ENCODE measurements at places on chromosomes 3 and 15.

GRCh38 chr3:65194047-65194714 is 506.4 kb upstream of the ADAMTS9 start:
- DNase-seq: no peak

DNA sequence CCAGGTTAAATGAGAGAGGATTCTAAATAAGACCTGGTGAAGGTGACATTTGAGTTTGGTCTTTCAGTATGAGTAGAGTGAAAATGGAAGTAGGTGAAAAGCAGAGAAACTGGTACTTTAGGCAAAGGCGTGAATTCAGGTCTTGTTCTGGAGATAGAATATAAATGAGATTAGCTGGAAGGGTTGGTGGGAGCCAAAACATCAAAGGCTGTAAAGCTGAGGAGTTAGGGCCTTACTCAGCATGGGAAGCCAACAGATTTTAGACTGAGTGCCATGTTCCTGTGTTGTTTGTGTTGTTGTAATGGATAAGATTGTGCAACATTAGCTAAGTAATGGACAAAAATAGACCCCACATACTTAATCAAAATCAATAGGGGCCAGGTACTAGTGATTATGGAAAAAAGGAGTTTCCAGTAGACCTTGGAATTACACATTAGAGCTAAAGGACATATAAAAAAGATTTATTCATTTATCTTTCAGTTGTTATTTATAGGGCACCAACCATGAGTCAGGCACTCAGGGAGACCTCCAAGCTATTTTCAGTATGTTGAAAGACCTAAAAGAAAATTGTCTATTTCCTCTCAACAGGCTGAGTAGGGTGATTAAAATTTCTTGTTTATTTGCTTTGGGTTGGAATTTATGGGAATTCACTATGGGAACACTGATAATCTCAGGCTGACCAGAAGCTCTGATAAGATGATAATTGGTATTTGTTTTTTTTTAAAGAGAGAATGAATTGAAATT is 20.8 kb downstream of the ARL14 start:
- no peak for DNase-seq

DNA sequence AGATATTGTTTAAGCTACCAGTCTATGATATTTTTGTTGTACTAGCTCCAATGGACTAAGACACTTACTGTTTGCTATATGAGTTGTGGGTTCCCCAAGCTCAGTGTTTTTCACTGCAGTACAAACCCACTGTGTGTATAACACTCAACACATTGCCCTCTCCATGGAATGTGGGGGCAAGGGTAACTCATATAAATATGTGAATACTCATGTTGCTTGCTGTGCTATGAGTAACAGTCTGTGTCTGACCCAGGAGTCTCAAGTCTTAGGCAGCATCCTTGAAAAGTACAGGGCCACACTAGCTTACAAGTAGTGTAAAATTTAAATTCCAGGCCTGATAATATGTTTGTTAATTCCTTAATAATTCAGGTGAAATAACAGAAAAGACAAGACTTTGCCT is 22.5 kb upstream of the CNTN3 start:
- DNase-seq: no peak

- no peak for DNase-seq
These were observed 51.9 kb downstream of the GOLM2 start for GRCh38 chr15:44340410-44340809.

GRCh38 chr3:143242101-143242500 is 122.5 kb downstream of the CHST2 start:
- DNase-seq: no peak

DNA sequence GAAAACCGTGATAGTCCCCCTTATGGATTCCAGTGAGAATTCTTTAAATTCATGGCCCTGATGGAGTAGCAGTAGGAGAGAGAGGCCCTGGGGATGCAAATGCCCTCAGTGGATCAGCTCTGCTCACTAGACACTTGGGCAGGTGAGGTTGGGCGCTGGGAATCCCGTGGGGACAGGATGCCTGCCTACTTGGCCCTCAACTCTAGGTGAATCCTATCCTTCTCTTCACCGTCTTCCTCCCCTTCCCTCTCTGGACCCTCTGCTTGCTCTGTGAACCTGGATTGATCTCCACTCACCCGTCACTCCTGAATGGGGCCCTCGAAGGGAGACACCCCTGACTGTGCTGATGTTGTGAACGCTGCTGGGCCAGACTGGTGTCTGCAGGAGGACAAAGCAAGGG is 77.4 kb downstream of the SEC22A start:
- DNase-seq: no peak

GRCh38 chr3:179229177-179229576 is 21.7 kb downstream of the KCNMB3 start:
- no peak for DNase-seq

- no peak for DNase-seq
These were observed 224.8 kb upstream of the DCBLD2 start for GRCh38 chr3:99126316-99126715.

DNA sequence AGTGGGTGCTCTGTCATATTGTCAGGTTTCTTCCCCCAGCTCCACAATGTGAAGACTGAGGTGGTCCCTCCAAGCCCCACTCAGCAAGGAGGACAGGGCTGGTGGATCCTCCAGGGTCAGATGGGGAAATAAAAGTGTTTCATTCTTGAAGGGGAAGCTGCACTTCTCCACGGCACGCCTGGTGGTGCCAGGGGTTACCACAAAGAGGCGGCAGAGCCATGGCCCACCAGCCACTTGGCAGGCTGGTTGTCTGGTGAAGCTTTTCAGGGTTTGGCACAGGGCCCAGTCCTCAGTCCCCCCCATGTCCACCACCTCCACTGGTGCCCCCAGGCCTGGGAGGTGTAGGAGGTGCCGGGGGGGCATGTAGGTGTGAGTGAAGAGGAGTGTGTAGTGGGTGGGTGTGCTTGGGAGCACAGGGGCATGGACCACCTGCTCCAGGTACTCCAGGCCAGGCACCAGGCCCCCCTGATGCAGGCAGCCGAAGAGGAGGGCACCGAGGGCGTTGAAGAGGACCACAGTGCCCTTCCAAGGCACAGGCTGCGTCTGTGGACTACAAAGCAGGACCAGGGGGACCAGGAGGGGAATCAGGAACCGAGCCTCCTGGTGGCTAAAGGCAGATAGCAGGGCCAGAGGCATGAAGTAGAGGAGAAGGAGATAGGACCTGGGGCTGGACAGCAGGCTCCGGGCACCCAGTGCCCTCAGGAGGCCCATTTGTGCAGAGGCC is 5.0 kb upstream of the NCBP2 start:
- no peak for DNase-seq

DNA sequence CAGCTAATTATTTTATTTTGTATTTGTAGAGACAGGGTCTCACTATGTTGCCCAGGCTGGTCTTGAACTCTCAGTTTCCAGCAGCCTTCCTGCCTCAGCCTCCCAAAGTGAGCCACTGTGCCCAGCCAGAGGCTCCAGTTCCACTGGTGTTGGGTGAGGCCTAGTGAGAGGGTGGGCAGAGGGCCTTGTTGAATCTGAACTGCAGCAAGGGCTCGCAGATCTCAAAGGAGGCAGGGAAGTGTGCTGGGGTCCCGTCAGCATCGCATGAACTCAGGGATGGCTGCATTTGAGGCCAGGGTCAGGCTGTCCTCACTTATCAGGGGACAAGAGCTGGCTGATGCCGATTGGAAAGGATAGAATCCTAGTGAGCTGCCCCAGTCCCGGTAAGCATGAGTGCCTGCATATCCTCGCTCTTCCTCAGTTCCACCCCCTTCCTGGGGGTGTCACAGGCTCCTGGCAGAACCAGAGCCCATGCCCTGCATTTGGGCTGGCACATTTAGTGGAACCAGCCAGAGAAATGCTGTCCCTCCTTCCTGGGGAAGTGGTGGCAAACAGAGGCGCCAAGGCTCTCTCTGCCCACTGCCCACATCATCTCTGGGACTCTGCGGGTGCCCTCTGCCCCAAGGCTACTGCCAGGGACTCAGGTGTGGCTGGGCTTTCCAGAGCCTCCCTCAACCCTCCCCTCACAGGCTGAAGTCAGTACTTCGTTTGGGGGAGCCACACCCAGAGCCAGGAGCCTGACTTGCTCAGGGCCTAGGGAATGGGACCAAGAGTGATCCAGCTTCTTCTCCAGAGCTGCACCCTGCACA is 24.1 kb downstream of the ALS2CL start:
- DNase-seq: no peak

DNA sequence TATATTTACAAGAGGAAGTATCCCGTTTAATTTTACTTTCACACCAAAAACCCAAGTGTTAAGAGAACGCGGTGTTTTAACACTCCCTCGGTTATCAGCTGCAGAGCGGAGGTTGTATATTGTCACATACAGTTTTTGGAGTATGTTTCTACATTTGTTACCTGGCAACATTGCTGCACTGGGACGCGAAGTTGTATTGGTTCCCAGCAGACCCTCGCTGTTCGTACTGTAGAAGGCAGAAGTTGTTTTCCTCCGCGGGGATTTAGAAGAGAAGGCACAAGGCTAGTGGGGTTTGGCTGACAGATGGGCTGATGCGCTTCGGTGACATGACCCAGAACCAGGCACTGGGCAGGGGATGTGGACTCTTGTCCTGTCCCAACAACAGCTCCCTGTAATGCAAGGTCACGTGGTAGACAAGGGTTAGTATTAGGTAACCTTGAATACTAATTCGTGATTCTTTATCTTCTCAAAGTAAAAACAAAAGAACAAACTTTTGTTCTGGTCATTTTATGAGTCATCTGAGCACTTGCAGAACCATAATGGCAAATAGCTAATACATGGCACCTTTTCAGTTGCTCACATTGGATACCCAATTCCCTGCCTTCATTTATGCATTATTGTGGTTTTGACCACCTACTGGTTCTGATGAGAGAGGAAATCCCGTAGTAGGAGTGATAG is 230.4 kb upstream of the BHLHE40 start:
- no peak for DNase-seq

GRCh38 chr3:123723522-123724168 is 138.8 kb upstream of the HACD2 start:
- DNase-seq: peak; percentile 6

- DNase-seq: no peak
These were observed 171.1 kb downstream of the CHDH start for GRCh38 chr3:53675022-53675697.

- no peak for DNase-seq
These were observed 158.7 kb upstream of the SLCO3A1 start for GRCh38 chr15:91694831-91695210.

GRCh38 chr15:33234020-33234461 is 39.5 kb upstream of the FMN1 start:
- no peak for DNase-seq

GRCh38 chr3:143328451-143328850 is 208.9 kb downstream of the CHST2 start:
- no peak for DNase-seq

GRCh38 chr3:20136231-20136630 is 49.8 kb downstream of the SGO1 start:
- DNase-seq: no peak

GRCh38 chr3:127392156-127392490 is 104.3 kb upstream of the PRR20G start:
- DNase-seq: no peak

- DNase-seq: no peak
These were observed 116.2 kb upstream of the KCNMB2 start for GRCh38 chr3:178420033-178420432.

GRCh38 chr3:63819151-63819398 is at the start of gene C3orf49:
Gene C3orf49 (plus strand): TSS chr3:63819299. CDS start chr3:63819472, 173 bp downstream.
- no peak for DNase-seq

- DNase-seq: no peak
These were observed 591.4 kb downstream of the NLGN1 start for GRCh38 chr3:173988909-173989308.

DNA sequence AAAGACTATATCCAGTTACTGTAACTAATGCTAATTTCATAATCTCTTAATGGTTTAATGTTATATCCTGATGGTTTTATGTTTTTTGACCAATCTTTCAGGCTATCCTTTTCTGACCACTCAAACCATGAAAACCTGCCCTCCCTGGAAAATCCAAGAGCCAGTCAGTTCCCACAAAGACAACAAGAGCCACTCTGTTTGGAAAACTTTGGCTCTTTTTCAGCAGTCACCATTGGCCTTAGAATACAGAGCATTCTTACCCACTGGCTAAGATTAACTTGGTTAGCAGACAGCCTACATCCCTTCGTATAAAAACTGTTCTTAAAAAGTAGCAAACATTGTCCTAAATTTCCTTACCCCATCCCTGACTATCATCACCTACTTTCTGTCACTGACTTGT is 32.9 kb downstream of the ALCAM start:
- DNase-seq: no peak

DNA sequence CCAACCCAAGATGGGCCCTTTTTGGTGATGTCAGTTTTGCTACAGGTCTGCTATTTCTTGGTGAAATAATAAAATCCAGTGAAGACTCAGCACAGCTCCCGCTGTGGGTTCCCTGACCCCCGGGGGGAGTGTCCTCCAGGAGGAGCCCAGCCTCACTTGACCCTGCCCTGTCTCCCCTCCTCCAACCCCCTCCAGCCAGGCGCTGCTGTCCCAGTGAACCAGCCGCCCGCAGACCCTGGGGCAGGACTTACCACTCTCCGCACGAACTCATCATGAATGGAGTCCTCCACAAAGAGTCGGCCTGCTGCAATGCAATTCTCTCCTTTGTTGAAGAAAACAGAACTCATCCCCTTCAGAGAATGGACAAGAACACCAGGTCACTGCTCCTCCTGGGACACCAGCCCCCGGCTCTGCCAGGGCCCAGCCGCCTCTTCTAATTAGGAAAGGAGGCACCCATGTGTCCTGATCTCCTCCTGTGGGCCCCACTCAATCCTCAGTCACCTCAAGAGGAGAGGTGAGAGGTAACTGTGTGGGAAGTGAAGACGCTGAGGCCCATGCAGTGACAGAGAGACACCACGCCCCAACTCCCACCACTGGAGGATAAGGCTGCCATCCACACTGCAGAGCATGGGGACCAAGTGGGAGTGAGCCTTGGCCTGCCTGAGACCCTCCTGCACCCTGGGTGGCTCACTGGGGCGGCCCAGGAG is 28.8 kb upstream of the SLC41A3 start:
- DNase-seq: no peak

DNA sequence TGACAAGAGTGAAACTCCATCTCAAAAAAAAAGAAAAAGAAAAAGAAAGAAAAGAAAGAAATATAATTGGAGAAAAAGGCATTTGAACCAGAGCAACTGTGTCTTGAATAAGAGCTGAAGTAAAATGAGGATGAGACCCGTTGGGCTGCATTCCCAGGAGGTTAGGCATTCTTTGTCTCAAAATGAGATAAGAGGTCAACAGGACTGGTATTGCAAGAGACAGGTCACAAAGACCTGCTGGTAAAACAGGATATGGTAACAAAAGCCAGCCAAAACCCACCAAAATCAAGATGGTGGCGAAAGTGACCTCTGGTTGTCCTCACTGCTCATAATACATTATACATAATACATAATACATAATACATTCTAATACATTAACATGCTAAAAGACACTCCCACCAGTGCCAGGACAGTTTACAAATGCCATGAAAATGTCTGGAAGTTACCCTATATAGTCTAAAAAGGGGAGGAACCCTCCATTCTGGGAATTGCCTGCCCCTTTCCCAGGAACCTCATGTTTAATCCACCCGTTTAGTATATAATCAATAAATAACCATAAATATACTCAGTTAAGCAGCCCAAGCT is 8.6 kb upstream of the TIPIN start:
- no peak for DNase-seq

GRCh38 chr3:196051282-196052076 is 30.4 kb downstream of the TFRC start:
- no peak for DNase-seq

Measured in activated CD4-positive, alpha-beta T cell treated with anti-CD3 and anti-CD28 coated beads, Interleukin-2, amount 50 U/mL, for 24 hours (primary cell).